ENCODE measurements at places on chromosomes 13 and 19. TPM values are rescaled to one million over a fixed set of nuclear protein-coding genes. Genes with fewer than 3 reads are reported as not detected.

DNA sequence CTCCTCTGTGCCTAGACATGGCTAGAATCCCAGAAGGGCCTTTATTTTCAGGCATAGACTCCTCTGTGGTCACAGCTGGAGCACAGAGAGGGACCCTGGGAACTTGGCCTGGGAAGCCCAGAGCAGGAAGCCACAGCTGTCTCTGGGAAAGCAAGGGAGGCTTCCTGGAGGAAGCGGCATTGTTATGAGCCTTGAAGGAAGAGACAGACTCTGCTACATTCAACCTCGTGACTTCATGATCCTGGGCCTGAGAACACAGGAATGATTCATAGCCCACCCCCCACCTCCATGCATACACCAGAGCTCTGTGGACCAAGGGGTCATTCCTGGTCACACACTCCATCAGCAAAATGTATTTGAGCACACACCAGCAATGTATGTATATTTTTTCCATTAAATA, 8.6 kb downstream of the RDH8 start:
- DNase-seq: no peak

DNA sequence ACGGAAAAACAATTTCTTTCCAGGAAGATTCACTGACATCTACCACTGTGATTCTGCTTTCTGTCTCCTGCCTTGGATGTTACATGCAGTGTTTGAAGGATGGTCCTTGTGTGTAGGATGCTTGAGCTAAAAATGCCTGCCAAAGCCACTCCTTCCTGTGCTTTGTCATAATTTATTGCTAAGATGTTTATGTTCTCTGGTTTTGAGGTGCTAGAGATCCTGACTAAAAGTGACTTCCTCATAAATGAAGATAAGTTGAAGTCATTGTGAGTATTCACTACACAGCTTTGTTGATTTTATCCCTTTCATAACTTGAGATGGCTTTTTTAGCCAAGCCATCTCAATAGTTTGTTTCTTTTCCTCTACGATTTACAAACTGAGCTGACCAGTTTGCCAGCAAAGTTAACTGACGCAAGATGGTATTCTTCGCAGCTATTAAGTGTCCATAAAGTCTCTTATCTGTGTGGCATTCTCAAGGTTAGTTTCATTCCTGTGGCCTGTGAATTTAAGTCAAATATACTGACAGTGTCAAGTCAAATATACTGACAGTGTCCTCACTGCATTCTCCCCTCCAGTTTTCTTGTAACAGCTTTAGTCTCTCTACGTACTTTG, 15.7 kb upstream of the FBXL3 start:
- DNase-seq: no peak

GRCh38 chr13:50357586-50358118, 342.4 kb downstream of the KCNRG start:
- peak; percentile 50 for DNase-seq

GRCh38 chr19:16139752-16140151, 3.7 kb upstream of the HSH2D start:
- no peak for DNase-seq

- no peak for DNase-seq
These were observed 1.5 kb upstream of the ZNF561 start for GRCh38 chr19:9622531-9622930.

DNA sequence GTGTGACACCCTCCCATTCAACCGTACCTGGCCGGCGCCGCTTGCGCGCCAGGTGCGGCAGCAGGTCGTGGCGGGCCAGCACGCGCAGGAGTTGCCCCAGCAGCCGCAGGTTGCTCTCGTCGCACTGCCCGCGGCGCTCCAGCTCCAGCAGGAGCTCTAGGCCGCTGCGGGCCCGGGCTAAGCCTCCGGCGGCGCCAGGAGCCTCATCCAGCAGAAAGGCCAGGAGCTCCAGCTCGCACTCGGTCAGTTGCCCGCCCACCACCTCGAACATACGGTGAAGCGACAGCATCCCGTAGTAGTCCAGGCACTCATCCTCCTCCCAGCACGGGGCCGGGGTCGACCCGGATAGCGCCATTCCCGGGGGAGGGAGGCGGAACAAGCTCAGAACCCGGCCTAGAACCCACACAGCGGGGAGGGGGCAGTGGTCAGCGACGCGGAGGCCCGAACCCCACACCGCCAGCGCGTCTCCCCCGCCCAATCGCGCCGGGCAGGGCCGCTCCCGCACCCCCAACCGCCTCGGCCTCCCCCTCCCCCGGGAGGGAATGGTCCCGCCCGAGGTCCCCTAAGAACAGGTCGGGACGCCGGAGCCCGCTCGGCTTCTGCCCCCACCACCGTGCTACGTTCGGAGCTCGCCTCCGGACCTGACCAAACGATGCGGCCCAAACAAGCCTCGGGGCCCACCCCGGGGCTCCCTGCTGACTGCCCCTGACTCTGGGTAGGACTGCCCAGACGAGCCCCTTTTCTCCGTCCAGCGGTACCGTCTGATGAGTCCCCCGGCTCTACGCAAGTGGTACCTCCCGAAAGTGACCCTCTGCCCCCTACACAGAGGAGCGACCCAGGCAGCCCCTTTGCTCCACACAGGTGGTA, 591 bp downstream of the DEDD2 start:
- peak; percentile 20 for DNase-seq

GRCh38 chr13:26616126-26616525, 58.6 kb downstream of the WASF3 start:
- peak; percentile 80 for DNase-seq

- peak; percentile 87 for DNase-seq
These were observed 16.8 kb downstream of the SPC24 start for GRCh38 chr19:11138601-11139300.

- DNase-seq: no peak
These were observed 3.9 kb downstream of the IRF2BP1 start for GRCh38 chr19:45881909-45882528.

- peak; percentile 54 for DNase-seq
These were observed 51.8 kb downstream of the TSSK6 start for GRCh38 chr19:19463348-19464117.

GRCh38 chr13:66200555-66200954, 1029.6 kb downstream of the PCDH9 start:
- DNase-seq: peak; percentile 15

DNA sequence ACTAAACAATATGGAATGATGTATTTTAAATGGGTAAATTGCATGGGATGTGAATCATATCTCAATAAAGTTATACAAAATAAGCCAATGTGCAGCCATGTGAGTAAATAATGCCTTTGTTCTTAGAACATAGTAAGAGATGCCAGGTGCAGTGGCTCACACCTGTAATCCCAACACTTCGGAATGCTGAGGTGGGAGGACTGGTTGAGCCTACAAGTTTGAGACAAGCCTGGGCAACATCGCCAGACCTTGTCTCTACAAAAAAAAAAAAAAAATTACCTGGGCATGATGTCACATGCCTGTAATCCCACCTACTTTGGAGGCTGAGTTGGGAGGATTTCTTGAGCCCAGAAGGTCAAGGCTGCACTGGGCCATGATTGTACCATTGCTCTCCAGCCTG, 230.7 kb downstream of the RFC3 start:
- no peak for DNase-seq

GRCh38 chr13:98482476-98483444, 94.1 kb downstream of the STK24 start:
- no peak for DNase-seq

- no peak for DNase-seq
These were observed 149.1 kb downstream of the KLF12 start for GRCh38 chr13:73984949-73985691.

- no peak for DNase-seq
These were observed 62.2 kb upstream of the MYCBP2 start for GRCh38 chr13:77388944-77389624.

Gene ICAM4
- not detected for total RNA-seq

Gene CLDN10
- not detected for total RNA-seq

Gene CGB3
- total RNA-seq: not detected

Gene ILF3
- total RNA-seq: 298 TPM

Gene NLRP5
- not detected for total RNA-seq

Gene KMT5C
- total RNA-seq: 6.3 TPM

Gene LHFPL6
- 76.3 TPM for total RNA-seq

Gene URAD
- not detected for total RNA-seq

Gene PIK3R2
- total RNA-seq: 61.6 TPM

Gene WDR87
- total RNA-seq: not detected

Measured in HFFc6 (cell line).